ENCODE measurements at places on chromosomes 3 and 15.

GRCh38 chr3:152395764-152396163 is 127.0 kb downstream of the MBNL1 start:
- DNase-seq = no peak

GRCh38 chr3:122014741-122015140 is 7.3 kb downstream of the ILDR1 start:
- DNase-seq = no peak

DNA sequence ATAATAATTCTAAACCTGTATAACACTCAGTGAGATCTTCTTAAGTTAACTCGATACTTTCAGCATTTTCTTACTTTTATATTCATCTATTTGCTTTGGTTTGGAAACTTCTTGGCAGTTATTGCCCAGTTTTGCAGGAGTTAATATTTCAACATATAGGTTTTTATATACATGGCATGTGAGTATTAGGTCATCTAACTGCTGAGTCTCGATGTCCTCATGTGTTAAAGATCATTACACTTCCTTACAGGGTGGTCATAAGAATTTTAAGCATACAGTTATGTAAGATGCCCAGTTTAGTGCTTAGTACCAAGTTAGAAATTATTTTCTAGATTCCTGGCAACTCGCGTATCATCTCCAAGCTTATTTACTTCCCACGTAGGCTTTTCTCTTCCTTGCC is 62.9 kb downstream of the TMEM39A start:
- DNase-seq = no peak

DNA sequence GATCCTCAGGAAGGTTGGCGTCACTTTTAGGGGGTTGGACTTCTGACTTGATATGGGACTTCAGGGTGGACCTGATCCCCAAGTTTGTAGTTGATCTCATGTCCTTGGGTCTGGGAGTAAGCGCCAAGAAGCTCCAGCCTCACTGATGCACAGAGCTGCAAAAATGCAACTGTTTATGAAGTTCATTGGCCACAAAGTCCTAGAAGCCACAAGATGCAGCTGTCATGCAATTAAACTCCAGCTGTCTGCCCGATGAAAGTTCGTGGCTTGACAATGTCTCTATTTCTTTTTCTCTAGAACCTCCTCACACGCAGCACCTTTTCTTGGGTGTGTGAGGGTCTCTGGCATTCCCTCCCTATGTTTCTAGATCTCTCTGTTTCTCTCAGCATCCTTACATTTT is 9.2 kb upstream of the ACAN start:
- peak; percentile 37 for DNase-seq

- DNase-seq = no peak
Observed at GRCh38 chr3:127717357-127718244, 44.8 kb downstream of the ABTB1 start.

Measured in vagina (tissue), 2 donors.